Stimulated activated CD8-positive, alpha-beta memory T cell treated with anti-CD3 and anti-CD28 coated beads, Interleukin-7, amount 100 ng/mL, for 1 hour (primary cell): ENCODE measurements at places on chromosomes 3 and 15.

DNA sequence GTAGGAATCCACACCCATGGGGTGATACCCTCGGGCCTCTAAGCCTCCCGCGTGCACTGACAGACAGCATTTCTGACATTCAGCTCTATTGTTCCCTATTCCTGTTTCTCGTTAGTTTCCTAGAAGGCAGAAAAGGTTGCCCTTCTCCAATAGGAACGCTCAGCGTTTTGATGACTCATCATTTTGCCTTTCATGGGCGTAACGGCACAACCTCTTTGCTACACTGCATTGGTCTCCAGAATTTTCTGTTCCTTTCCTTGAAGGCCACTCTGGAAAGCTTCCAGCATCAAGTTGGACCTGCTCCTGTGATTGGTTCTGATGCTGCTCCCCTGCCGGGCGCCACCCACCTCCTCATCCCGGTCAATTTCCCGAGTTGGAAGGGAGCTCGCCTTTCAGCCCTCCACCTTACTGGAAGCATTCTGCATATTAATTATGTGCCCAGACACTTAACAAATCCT is 13.0 kb upstream of the TNK2 start:
- DNase-seq = no peak

- DNase-seq = no peak
Measured at GRCh38 chr3:41002104-41002503, 197.2 kb upstream of the CTNNB1 start.

DNA sequence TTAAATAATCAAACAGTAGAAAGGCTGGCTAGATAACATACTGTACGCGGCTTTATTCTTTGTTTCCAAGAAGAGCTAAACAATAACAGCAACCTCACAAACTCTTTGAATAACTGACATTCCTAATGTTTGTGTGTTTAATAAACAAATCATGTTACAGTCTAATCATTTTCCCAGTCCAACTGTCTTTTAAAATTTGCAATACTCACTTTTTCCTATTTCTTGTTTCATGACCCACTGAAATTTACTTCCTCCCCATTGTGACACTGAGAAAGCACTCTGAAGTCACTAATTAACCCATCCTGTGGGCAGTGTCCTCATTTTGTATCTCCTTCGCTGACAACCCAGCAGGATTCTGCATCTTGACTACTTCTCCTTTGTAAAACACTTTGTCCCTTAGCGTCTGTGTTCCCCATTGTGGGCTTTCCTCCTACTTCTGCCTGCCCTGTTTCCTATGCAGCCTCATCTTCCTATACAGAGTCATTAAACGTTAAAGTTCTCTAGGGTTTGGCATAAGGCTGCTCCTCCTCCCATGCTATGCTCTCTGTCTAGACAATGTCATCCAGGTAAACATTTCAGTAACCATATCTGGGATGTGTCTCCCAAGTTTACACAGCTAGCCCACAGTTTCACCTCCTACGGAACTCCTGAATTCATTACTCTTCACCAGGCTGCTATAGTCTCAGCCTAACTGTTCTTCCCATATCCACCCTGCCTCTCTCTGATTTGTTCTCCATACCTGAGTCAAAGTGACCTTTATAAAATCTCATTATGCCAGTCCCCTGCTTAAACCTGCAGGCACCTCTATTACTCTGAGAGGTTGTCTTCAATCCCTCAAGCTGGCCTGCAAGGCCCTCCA is 148.9 kb downstream of the GREM1 start:
- no peak for DNase-seq

- no peak for DNase-seq
Measured at GRCh38 chr3:71940486-71940885, 155.5 kb upstream of the PROK2 start.

GRCh38 chr15:48825075-48825474 is 14.2 kb upstream of the CEP152 start:
- no peak for DNase-seq

DNA sequence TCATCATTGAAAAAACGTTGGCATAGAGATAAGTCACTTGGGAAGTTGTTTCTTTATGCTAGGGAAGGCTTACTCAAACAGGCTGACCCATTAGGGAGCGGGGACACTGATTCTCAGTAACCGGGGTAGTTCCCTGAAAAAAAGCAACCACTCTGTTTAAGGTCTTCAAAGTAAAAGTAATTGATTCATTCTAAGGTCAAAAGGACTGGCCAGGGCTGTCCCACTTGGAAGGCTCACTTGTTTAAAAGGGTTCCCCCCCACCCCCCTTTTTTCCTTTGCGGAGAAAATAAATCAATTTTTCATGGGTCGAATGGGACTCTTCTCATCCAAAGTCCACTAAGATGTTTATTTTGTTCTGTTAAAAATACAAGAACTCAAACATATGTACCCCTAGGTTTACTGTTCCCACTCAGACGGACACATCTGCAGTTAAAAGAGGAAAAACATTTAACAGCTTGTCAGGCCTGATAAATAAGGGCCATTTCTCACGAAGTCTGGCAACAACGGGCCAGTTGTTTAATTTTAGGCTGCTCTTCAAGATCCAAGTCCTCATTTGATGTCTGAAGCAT is 53.0 kb downstream of the ARHGEF3 start:
- no peak for DNase-seq

- no peak for DNase-seq
Measured at GRCh38 chr3:128971421-128972100, 22.3 kb downstream of the CFAP92 start.

DNA sequence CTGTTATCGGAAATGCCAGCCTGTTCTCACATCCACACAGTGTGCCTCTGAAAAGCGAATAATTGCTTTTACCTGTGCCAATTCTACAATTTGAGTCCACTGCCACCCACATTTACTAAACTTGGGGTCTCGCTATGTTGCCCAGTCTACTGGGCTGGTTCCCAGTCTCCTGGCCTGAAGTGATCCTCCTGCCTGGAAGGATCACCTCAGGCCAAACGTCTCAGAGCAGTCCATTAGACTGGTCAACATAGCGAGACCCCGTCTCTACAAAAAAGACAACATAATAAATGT is 827 bp upstream of the INO80 start:
- no peak for DNase-seq

- DNase-seq = no peak
Measured at GRCh38 chr3:140630866-140631265, 47.0 kb upstream of the TRIM42 start.

- DNase-seq = no peak
Measured at GRCh38 chr15:56393277-56393676, 28.1 kb downstream of the TEX9 start.

- no peak for DNase-seq
Measured at GRCh38 chr3:31653464-31653863, 120.7 kb downstream of the STT3B start.

DNA sequence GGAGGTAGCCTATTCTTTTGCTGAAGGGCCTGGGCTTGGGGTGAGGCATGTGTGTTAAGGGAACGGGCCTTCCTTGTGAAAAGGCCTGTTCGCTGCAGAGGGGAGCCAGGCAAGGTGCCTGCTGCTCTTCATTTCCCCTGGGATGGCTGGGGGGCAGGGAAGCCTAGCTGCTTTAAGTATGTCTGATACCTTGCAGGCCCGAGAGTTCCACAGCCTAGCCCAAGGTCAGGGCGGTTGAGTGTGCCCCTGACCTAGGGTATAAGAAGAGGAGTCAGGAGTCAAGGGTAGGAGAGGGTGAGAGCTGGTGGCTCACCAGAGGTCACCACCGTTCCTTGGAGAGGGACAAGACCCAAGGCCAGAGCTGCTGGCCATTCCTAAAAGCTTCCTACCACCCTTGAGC is 46.6 kb downstream of the UMPS start:
- no peak for DNase-seq

GRCh38 chr15:70071799-70072198 is 25.9 kb downstream of the TLE3 start:
- DNase-seq = no peak

- no peak for DNase-seq
Measured at GRCh38 chr3:111972891-111973290, 5.9 kb upstream of the ABHD10 start.

- DNase-seq = no peak
Measured at GRCh38 chr15:83436513-83437158, 10.5 kb upstream of the SH3GL3 start.

- DNase-seq = no peak
Measured at GRCh38 chr3:81726735-81727134, 34.7 kb downstream of the GBE1 start.

GRCh38 chr15:57680021-57680420 is 26.5 kb upstream of the POLR2M start:
- DNase-seq = no peak

DNA sequence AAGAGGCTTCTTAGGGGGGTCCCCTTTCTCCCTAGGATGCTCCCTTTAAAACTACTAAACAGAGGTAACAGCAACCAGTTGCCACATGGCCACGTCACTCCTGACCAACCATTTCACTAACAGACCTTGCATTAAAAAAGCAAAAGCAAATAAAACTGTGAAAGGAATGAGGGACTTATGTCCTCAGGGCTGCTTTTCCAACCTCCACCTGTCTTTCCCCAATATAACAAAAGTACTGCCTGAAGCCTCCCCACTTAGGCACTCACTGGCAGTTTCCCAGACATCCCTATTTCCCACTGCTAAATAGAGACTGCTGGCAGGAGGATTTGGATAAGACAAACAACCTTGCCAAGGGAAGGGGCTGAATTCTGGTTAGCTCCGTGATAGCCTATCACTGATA is 130.3 kb downstream of the ATP8B4 start:
- DNase-seq = no peak

- no peak for DNase-seq
Measured at GRCh38 chr3:142846779-142847577, 41.9 kb downstream of the PCOLCE2 start.

DNA sequence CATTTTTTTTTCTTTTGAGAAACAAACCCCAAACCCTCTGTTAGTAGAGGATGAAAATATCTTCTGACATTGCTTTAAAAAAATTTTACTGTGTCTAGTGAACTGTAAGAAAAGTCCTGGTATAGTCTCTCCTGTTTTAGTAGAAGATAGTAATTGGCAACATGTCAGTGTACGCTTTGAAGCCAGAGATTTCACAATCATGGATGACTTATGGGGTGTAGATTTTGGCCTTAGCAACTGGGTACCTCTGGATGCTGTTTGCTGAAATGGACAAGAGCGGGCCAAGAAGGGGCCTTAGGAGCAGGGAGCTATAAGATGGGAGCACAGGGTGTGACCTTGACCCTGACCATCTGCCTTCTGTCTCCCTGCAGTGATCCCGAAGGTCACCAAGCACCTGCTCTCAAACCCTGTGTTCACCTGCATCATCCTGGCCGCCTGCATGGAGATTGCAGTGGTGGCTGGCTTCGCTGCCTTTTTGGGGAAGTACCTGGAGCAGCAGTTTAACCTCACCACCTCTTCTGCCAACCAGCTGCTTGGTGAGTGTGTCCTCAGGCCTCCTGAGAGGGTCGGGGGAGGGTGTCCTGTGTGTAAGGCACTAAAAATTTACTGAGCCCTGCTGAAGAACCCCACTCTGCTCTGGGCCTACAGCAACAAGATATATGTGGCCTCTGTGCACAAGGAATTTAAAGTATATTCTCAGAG is 266.7 kb downstream of the SLCO3A1 start:
- no peak for DNase-seq

GRCh38 chr3:42023380-42023779 is 61.5 kb upstream of the ULK4 start:
- DNase-seq = no peak

DNA sequence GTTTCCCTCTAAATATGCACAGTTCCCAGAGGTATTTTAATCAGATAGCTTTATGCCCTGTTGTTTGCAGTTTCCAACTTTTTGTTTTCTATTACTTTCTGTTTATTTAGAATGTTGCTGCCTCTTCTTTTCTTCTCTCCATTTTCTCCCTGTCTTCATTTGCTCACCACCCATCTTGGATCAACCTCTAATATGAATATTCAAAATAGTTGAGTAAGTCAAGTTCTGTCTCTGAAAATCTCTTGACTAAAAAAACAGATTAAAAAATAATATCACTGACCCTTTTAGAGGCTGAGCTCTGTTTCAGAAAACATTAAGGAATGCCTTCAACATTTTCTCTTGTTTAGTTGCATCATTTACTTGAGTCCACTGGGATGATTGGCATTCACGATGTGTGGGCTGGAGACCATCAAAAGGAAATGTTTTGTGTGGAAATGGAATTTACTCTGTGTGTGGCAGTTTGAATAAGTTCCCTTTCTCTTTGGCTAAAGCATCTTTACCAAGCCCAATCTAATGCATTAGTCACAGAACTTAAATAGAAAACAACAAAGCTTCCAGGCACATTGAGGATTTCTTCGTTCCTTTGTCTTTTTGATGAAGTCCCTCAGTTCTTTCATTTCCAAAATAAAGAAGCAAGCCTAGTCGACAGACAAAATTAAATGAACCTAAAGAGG is 633.9 kb upstream of the TGFBR2 start:
- DNase-seq = no peak

DNA sequence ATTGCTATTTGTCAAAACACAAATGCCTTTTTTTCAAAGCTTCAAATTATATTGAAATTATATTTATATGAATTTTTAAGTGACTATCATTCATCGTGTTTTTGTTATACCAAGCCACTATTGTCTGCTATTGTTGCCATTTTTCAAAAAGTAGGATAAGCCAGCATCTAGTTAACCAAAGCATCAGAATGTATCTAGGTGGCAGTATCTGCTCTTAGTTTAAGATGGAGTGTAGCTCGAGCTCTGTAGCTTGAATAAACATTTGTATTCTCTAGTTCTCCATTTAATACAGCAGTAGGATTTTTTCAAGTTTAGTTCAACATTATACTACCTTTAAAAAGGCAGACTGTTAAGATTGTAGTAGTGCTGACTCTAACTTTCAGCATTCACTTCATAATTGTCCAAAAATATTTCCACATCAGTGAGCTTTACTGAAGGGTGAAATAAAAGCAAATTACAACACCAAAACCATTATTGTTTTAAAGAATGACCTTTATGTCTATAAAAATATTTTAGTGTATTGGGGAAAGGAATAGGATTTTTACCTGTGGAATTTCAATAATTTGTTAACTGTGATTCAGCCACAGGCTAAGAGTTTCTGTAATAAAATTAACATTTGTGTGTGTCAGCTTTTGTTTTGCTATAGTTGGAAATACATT is 19.6 kb upstream of the C15orf61 start:
- DNase-seq = no peak

DNA sequence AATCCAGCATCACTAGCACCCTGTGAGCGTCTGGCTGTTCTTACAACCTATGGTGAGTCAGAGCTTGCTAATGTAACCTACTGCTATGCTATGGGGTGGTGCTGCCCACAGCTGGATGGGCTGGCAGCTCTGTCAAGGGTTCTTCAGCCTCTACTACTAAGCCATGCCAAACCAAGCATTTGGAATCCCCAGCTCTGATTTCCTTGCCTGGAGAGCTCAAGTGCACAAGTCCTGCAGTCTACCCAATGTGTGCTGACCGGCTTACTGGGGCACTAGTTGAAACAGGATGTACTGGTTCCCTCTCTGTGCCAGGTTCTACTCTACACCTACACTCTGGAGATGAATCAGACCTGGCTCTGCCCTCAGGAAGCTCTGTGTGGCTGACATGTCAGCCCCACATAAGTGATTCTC is 4.2 kb downstream of the TEX264 start:
- DNase-seq = no peak
